Activated T-helper 1 cell treated with anti-CD3 and anti-CD28 coated beads, Interleukin-12 subunit alpha, Interleukin-12 subunit beta, Interleukin-2, Interleukin-4 antibody, amounts not matched to agents 30 ng/mL and 10 ng/mL and 1 ng/mL, durations not matched to agents 14 hours and 24 hours and 36 hours (primary cell): ENCODE measurements at places on chromosomes 1 and 21. TPM values are rescaled to one million over a fixed set of nuclear protein-coding genes. Genes with fewer than 3 reads are reported as not detected.

DNA sequence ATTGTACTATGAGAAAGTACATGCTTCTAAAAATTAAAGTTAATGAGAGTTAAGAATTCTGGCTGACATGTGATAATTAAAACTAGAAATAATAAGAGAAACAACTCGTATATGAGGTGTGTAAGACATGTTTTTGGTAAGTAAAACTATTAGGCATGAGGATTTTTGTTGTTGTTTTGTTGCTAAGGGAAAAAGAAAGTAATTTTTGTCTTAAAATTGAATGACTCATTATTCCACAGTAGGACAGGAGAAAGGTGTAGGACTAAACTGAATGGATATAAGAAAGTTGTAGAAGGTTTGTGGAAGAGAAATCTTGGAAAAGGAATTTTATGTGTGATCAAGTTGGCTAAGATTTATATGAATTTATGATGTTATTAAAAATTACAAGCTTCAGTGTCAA is 54.8 kb downstream of the TBX19 start:
- DNase-seq, result no peak
- peaks cover 8% of the 10 kb centered on the region for H3K36me3 ChIP-seq
- no peak overlapping the region for H3K4me3 ChIP-seq

- H3K27me3 ChIP-seq, result no peaks in the 10 kb centered on the region
- no peak for DNase-seq
- H3K4me3 ChIP-seq, result no peak overlapping the region
- peaks cover 14% of the 10 kb centered on the region for H3K4me1 ChIP-seq
- no peaks in the 10 kb centered on the region for H3K36me3 ChIP-seq
- no peak overlapping the region for H3K27ac ChIP-seq
These were observed 2.0 kb upstream of the GJC2 start for GRCh38 chr1:228147768-228148167.

ADAMTS1 gene
- 1.7 and 1.8 TPM in 2 replicates for total RNA-seq

CNR2 gene
- not detected in 2 replicates for total RNA-seq

PPFIA4 gene
- 11.5 and 14.9 TPM in 2 replicates for total RNA-seq

SH2D1B gene
- 0.10 TPM in 1 of 2 replicates, not detected in the other for total RNA-seq

IVL gene
- not detected in 2 replicates for total RNA-seq

DPM3 gene
- 43.7 and 45.1 TPM in 2 replicates for total RNA-seq
